Skin of body (tissue), 3 donors: ENCODE measurements at places on chromosomes 1 and 21.

GRCh38 chr1:160217481-160218051 is 12.4 kb downstream of the PEA15 start:
- DNase-seq: peak; percentile 7

GRCh38 chr1:161491472-161491871 is 13.8 kb upstream of the FCGR2A start:
- no peak for DNase-seq

- peak; percentile 8 for DNase-seq
Measured at GRCh38 chr1:2045468-2046173, 4.6 kb upstream of the PRKCZ start.

DNA sequence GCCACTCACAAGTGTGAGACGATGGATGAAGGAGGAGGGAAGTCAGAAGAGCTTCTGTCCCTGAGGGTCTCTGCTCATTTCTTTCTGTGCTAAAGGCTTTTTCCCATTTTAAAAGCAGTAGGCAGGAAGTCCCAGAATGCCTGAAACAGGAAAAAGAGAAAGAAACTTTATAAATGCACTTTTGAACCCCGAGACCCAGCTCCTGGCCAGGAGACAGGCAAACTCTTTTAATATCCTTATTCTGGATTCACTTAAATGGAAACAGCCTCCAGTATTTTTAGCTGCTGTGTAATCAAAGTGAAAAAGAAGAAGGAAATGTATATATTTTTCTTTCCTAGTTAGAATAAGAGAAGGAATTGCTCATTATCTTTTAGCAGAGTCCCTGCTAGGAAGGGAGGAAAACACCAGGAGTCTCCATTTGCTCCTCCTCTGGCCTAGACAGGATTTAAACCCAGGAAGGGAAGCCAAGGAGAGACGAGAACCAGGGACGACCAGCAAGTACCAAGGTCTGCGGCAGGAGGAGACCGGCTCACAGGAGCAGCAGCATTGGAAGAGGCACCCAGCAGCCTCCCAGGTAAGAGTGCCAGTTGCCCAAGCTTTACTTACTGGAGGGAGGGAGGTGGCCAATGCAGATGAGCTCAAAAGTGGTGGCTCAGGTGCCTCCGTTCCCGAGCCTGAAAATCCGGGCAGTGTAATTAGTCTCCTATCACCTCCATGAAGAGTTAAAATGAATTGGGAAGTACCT is at the start of gene TNN:
Gene TNN (plus strand): TSS at position 472 of the 745 bp plus-strand sequence. CDS start 9,586 bp downstream, outside the sequence.
- DNase-seq: no peak

DNA sequence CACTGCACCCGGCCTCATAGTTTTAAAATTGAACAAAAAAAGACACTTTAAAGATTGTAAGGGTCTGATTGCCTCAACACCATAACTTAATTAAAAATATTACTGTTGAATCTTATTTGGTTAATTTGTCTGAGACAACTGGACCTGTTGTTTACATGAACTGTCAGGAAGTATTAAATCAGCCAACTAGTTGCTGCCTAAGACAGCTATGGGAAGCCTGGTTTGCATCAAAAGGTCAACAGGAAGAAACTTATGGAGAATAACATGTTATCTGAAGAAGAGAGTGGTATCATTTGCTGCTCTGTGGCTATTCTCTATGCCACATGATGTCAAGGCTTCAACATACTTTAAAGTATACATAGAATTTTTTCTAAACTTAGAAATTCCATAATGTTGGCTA is 853.5 kb upstream of the ADAMTS5 start:
- no peak for DNase-seq

- DNase-seq: no peak
Measured at GRCh38 chr1:230105754-230106625, 39.0 kb downstream of the GALNT2 start.

GRCh38 chr1:173422456-173422976 is 54.6 kb upstream of the PRDX6 start:
- DNase-seq: no peak

GRCh38 chr1:4710592-4711415 is 56.4 kb downstream of the AJAP1 start:
- DNase-seq: no peak

DNA sequence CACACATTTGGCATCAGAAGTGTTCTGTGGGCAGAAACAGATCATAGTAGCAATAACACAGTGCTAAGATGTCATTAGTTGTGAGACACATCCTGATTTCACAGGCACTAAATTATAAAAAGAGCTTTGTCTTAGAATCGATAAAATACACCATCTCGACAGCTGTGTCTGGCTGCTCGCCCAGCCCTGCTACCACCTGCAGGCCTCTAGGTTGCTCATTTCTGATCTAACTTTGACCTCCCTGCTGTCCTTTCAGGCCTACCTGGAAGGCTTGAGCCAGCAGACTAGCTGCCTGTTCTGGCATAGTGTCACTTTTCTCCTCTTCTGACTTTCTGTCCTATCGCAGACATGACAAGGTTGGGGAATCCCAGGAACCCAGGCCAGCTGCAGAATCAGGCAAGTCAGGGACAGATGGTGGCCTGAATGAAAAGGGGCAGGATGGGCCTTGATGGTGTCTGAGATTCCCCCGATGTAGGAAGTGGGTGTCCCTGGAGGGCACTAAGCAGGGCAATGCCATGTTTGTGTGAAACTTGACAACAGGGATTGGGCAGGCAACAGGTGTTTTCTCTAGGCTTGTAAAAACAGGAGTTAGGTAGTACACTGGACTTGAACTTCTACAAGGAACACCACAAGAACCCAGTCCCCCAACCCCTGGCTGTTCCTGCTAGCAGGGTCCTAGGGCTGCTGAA is 66.6 kb upstream of the RHOU start:
- no peak for DNase-seq

- no peak for DNase-seq
Measured at GRCh38 chr1:1597275-1597930, 2.5 kb downstream of the FNDC10 start.

DNA sequence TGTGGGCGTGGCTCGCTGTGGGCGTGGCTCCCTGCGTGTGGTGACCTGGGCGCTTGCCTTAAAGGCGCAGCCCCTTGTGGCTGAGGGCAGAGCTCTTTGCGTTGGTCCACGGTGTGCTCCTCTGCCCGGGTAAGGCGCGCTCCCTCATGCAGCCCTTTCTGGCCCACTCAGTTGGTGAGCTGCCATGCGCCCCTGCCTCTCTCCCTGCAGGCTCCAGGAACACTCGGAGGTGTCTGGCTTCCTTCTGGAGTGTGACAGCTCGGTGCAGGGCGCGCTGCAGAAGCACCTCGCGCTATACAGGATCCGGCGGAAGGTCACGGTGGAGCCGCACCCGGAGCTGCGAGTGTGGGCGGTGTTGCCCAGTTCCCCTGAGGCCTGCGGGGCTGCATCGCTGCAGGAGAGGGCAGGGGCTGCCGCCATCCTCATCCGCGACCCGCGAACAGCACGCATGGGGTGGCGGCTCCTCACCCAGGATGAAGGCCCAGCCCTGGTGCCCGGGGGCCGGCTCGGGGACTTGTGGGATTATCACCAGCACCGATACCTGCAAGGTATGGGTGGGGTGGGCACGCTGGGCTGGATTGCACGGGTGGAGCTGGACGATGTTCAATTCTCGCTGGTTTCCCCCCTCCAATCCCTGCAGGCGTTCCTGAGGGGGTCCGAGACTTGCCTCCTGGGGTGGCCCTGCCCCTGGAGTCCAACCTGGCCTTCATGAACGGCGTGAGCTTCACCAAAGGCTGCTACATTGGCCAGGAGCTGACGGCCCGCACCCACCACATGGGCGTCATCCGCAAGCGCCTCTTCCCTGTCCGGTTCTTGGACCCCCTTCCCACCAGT is 9.1 kb downstream of the IBA57 start:
- no peak for DNase-seq

GRCh38 chr1:100353988-100354387 is 1.7 kb downstream of the CDC14A start:
- DNase-seq: no peak

- DNase-seq: no peak
Measured at GRCh38 chr1:158494796-158495195, 22.8 kb downstream of the OR10R2 start.

- DNase-seq: no peak
Measured at GRCh38 chr1:111402083-111402482, 25.5 kb downstream of the OVGP1 start.

DNA sequence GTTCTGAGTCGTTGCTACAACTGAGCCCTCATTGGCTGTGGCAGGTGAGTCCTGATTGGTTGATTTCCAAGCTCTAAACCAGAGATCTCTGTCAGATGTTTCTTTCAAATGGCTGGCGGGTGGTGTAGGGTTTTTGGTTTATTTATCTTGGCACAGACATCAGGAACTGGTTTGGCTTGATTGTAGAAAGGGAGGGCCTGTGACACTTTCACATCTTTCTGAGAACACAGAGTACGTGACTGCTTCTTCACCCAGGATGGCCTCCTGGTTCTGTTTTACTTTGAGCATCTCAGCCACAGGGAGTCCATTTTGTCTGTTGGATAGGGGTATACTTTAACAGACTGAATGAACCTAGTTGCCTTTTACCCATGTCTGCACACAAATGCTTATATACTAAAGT is 89.4 kb upstream of the GPR52 start:
- DNase-seq: no peak

GRCh38 chr1:59151387-59151761 is 145.5 kb upstream of the FGGY start:
- DNase-seq: no peak

DNA sequence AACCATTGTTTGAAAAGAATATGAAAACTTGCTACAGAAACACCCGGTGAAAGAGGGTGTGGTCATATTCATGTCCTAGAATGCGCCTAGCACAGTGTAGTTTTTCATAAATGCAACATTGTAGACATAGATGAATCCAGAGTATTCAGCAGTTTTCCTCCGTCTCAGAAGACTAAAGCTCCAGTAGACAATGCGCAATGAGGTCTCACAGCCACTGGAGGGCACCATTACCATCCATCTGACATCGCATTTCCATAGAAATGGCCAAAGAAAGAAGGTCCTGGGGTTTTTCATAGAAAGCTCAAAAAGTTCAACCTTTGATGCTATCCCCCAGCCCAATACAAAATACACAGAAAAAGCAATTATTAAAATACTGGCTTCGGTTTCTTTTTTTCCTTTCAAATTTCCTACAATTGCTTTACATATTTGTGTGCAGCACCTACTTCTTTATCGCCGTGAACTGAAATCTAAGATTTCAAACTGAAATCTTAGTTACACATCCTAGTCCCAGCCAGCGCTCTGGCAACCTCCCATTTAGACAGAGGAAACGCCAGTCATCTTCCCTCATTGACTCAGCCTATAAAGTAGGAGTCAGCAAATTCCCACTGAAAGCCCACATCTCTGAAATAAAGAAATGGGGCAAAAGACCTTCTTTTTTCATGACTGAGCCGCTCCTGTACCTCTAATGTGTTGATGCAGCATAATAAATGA is 3.9 kb upstream of the CD58 start:
- peak; percentile 49 for DNase-seq

DNA sequence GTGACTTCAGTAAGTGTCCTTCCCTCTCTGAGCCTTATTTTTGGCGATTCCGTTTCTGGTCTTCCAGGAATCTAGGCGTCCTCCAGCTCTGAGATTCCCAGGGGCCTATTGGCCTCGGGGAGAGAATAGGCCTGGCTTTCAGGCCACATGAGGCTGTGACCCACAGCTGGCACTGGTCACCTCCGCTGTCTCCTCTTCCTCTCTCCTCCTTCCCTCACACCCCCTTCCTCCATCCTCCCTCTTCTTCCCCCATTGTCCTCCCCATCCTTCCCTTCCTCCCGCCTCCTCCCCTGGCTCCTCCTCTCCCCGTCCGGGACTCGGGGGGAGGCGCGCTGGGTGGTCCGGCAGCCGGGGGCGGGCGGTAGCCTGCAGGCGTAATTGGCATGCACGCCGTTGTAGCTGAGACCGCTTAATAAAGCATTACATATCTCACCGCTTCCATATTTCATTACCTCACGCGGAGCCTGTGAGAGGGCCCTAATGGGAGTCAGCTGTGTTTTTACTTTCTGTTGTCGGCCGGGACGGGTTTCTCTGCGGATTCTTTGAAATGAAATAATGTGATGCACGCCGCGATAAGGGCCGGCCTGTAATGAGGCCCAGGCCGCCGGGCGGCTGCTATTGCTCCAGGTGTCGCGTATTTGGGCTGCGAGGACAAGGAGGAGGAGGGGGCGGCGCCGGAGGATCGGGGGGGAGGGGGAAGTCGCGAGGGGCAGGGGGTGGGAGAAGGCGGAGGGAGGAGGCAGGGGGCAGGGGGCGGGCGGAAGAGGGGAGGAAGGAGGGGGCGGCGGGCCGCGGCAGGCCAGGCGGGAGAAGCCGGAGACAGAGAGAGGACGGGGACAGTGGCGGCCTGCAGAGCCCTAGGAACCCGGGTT is 95.3 kb downstream of the FOXD2 start:
- DNase-seq: peak; percentile 82

GRCh38 chr1:47235806-47236205 is 3.8 kb upstream of the TAL1 start:
- DNase-seq: no peak

DNA sequence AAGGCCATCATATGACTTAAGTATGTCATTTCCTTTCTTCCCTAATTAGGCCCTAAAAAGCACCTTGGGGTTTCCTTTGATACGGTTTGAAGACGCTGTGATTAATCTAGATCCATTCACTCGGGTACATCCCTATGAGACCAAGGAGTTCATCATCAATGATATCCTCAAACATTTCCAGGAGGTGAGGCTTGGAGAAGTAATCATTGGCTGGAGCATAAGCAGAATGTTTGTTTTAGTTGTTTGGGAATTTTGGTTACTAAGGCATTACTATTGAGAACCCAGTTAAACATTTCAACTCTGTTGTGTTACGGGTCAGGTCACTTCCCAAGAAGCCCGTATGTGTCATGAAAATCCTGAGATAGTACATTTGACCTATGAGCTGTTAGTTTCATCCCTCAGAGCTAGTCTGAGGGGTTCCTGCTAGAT is 185.2 kb downstream of the VPS13D start:
- DNase-seq: no peak

- DNase-seq: no peak
Measured at GRCh38 chr1:161072751-161073449, 3.2 kb upstream of the ARHGAP30 start.

DNA sequence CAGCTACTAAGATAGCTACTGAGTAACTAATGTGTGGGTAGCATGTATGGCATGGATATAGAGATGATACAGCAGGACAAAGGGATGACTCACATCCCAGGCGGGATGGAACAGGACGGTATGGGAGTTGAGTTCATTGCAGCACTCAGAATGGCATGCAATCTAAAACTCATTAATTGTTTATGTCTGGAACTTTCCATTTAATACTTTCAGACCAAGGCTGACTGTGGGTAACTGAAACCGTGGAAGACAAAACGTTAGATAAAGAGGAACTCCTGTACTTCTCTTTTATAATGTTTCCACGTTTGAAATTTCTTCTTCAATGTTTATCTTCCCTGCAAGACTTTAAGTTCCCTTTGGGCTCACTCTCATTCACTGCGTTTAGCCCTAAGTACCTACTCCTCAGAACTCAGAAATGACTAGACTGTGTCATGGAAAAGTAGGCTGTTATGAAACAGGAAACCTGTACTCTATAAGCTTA is 151.9 kb downstream of the MAGI3 start:
- DNase-seq: no peak

DNA sequence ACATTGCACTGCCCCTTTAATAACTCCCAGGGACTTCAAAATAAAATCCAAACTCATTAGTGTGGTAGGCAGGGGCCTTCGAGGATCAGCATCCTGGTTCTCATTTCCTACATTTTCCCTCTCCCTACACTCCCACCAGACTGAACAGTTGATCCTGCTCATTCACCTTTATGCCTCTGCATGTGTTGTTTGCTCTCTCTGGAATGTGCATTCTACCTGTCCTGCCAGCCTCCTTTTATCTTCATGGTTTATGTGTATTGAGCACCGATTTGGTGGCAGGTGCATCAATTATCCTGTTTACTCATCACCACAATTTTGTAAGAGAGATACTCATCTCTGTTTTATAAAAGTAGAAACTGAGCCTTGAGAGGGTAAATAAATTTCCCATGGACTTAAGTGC is 125.0 kb downstream of the ADSS2 start:
- DNase-seq: no peak
